ENCODE measurements at places on chromosomes 7 and 10.

GRCh38 chr10:33818343-33818742, 483.9 kb upstream of the NRP1 start:
- no peak for DNase-seq

GRCh38 chr10:59708816-59709394, 745 bp downstream of the SLC16A9 start:
- DNase-seq: peak; percentile 38

DNA sequence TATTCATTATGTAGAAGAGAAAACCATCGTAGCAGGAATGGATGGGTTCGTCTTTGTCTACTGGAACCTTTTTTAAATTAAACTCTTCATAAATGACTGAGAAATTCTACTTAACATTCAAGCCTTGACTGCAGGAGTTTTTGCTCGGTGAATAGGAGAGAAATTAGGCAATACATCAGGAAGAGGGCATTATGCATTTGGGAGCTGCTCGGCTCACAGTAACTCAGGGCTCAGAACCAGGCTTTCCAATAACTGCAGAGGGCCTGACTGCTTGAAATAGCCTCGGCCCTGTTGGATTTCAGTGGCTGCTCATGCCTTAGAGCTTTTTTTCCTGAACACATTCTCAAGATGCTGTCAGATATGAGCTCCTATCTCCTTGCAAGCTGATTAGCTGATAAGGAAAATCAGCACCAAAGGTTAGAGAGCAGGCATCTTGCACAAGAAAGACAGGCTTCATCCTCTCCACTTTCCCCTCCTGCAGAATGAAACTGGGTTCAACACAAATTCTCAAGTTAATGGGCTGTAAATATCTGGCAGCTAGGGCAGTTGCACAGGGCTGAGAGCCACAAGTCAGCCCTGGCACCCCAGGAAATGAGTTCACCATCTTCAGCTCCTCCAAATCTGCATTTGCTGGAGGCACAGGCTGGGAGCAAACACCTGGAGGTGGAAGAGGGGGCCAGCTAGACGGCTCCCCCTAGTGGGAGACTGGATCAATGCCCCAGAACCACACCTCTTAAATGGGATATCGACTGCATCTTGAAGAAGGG, 24.3 kb downstream of the TECTB start:
- DNase-seq: no peak

DNA sequence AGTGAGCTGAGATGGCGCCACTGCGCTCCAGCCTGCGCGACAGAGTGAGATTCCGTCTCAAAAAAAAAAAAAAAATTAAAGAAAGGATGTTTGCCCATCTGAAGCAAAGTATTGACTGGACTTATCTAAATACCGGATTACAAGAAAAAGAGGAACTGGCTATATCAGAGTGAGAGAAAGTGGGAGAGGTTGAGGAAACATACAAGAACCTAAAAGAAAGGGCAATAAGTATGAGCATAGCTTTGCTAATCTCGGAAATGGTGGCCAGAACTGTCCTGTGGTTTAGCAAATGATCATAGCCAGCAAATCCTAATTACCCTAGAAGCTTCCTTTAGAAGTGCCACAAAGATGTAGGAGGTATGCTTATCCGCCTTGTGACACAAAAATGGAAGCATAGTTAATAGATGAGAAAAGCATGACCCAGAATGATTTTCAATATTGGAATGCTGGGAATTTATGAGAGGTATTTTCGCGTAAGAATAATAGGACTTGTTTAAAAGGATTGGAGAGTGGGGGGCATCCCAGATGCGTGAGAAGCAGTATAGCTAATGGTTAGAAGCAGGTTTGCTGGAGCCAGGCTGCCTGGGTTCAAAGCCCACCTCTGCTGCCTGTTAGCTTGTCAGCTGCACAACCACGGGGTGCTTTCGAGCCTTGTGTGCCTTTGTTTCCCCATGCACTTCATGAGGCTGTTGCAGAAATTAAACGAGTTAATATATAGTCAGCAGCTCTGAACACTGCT, 1.2 kb upstream of the GTPBP4 start:
- no peak for DNase-seq

DNA sequence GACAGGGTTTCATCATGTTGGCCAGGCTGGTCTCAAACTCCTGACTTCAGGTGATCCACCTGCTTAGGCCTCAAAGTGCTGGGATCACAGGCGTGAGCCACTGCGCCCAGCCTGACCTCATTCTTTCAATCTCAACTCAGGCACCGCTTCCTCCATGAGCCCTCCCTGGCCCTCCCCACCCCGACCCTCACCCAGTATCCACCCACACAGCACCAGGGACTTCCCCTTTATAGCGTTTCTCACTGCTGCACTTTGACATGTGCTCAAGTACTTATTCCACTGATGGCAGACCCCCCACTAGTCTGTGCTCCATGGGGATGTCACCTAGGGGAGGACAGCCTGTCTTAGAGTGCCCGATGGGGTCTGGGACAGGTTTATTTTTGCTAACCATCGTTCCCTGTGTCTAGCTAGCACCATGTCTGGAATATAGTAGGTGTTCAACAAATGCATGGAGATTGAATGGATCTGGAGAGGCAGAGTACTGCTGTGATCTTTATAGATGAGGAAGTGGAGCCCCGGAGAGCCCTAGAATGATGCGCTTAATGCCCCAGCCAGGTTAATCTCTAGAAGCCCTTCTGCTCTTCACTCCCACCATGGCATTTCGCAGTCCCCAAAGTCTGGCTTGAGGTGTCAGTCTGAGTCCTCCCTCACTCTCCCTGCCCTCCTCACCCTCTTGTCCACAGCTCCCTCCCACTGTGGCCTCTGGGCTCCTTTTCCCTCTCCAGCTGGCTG, 258.8 kb downstream of the RPS24 start:
- DNase-seq: no peak

DNA sequence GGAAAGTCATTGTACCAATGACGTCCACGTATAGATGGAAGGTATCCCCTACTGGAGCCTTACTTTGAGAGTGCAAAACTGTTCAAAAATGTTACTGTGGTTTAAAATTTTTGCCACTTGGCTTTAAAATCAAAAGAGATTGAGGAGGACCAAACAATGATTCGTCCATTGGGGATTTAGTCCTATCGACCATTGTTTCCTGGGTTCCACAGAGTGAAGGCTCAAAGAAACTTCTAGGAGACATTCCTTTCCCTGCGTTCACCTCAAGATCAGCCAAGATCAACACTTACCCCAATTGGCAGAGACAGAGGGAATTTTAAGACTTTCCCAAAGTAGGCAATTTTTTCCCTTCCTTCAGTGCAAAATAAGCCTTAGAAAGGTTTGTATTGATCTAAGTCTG, 152.3 kb downstream of the NEBL start:
- no peak for DNase-seq

GRCh38 chr10:85847085-85847484, 519.5 kb downstream of the GRID1 start:
- no peak for DNase-seq

DNA sequence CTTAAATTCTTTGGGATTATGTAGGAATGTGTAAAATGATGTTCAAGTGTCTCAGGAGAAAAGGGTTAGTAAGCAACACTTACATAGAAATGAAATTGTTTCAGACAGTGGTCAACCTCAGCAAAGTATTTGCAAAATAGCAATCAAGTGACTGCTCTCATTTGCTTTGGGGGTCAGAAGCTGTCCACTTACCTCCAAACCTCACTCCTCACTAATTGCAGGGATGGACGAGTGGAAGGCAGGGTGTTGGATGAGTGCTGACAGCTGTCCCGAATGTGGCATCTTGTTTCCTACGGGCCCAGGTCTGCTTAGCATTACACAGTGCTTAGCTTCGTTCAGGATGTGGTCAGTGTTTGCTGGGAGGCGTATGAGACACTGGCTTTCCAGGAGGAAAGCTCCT, 437.0 kb downstream of the SUGCT start:
- DNase-seq: no peak

GRCh38 chr10:35579116-35579515, 26.0 kb upstream of the GJD4 start:
- no peak for DNase-seq

DNA sequence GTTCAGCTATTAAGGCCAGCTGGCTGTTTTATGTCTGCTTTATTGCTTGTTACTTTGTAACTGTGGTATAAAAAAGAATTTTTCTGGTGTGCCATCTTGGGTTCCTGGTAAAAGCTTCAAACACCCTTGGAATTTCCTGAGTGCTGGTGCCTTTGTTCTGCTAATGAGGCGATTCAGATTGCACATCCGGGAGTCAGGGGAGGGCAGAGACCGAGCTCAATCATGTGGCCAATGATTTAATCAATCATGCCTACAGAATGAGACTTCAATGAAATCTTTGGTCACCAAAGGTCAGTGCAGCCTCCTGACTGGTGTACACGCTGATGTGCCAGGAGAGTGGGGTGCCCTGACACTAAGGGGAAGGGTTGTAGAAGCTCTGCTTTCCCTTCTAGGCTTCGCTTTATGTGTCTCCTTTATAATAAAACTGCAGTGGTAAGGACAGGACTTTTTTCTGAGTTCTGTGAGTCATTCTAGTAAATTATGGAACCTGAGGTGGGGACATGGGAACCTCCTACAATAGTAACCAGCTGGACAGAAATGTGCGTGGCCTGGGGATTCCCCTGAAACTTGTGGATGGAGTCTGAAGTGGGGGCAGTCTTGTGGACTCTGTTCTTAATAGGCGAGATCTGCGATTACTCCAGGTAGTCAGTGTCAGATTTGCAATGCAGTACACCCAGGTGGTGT, 69.4 kb upstream of the OGDHL start:
- DNase-seq: peak; percentile 27

- no peak for DNase-seq
Measured at GRCh38 chr10:106378251-106378650, 786.3 kb downstream of the SORCS1 start.

- no peak for DNase-seq
Measured at GRCh38 chr10:93386631-93387369, 95.3 kb downstream of the MYOF start.

GRCh38 chr7:136640977-136641376, 227.5 kb upstream of the CHRM2 start:
- DNase-seq: no peak

DNA sequence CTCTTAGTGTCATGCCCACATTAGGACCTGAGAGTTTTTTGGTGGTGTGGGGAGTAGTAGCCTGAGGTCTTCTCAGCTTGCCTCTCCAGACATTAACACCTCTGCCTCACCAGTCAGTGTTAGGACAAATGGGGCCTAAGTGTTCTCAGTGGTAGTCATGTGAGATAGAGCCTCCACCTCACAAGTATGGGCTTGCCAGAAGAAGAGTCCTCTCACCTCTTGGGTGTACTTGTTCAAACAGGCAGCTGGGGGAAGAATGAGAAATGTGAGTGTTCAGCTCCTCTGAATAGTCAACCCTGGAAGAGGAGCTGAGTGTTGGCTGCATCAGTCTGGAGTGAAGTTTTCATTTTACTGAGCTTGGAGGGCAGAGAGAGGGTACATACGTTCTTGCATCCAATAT, 464.6 kb downstream of the POM121L12 start:
- no peak for DNase-seq

- DNase-seq: no peak
Measured at GRCh38 chr7:129495987-129496386, 6.3 kb upstream of the SMKR1 start.

GRCh38 chr10:13525663-13526062, 3.2 kb downstream of the BEND7 start:
- DNase-seq: no peak

DNA sequence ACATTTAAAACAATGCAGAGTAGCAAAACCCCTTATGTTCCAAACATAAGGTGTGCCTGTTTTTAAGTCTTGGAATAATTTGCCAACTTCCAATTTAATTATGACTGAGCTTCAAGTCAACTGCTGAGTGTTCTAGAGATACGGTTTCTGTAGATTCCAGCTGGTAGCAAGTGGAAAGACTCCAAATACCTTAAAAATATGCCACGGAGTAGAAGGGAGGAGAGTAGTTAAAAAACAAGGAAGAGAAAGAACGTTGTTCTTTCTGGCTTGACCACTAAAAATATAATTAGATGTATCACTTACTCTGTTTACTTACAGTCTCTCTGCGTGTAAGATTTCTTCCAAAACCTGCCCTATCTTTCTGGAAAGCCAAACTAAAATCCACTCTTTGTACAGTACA, 24.5 kb upstream of the ABLIM1 start:
- DNase-seq: no peak

GRCh38 chr7:139940866-139941265, 111.8 kb downstream of the TBXAS1 start:
- DNase-seq: no peak

GRCh38 chr7:85125176-85125575, 61.7 kb downstream of the SEMA3D start:
- DNase-seq: no peak

DNA sequence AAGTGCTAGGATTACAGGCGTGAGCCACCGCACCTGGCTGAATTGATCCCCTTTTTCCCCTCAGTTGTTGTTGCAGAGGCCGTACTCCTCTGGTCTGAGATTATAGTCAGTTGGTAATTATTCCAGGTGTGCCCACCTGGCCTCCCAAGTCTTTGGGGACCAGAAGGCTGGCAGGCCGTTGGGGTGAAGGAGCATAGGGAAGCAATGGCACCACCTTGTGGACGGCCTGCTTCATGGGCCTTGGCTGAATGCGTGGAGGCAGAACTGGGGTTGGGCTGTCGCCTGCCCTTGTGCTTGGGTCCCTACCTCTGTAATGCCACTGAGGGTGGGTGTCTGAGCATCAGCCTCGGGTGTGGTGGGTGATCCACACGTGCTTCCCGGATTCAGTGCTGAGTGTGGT, 125.7 kb downstream of the RGS10 start:
- DNase-seq: peak; percentile 46

GRCh38 chr7:18212758-18213157, 185.1 kb upstream of the PRPS1L1 start:
- DNase-seq: no peak

- no peak for DNase-seq
Measured at GRCh38 chr7:3065724-3066143, 22.1 kb upstream of the CARD11 start.

DNA sequence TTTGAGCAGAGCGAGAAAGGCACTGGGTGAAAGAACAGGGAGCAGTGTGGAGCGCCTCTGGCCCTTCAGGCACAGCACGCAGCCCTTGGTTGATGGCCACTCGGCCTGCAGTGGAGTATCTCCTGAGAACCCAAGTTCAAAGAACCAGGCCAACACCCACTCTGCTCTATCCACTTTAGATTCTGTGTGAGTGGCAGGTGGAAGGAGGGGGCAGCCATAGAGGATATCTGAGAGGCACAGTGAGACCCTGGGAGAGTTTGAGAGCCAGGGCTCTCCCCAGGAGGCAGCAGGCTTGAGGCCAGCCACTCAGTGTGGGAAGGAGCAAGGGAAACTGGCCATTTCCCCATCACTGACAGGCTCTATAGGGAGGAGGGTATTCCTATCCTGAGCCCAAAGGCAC, 52.5 kb upstream of the PTN start:
- no peak for DNase-seq

- no peak for DNase-seq
Measured at GRCh38 chr10:29715296-29715695, 80.5 kb upstream of the SVIL start.

Data from uterus (tissue), 4 donors.